NCI-H2171 treated with DMSO at 0.1 percent for 48 hours (cell line): ENCODE measurements at places on chromosomes 2 and 18.
A peak's percentile ranks its signal among the peaks of the same experiment; 100 is the strongest.

- DNase-seq: peak; percentile 5
Measured at GRCh38 chr2:115161081-115161770, 718.8 kb downstream of the DPP10 start.

GRCh38 chr2:235411905-235412485, 81.8 kb upstream of the AGAP1 start:
- DNase-seq: no peak

DNA sequence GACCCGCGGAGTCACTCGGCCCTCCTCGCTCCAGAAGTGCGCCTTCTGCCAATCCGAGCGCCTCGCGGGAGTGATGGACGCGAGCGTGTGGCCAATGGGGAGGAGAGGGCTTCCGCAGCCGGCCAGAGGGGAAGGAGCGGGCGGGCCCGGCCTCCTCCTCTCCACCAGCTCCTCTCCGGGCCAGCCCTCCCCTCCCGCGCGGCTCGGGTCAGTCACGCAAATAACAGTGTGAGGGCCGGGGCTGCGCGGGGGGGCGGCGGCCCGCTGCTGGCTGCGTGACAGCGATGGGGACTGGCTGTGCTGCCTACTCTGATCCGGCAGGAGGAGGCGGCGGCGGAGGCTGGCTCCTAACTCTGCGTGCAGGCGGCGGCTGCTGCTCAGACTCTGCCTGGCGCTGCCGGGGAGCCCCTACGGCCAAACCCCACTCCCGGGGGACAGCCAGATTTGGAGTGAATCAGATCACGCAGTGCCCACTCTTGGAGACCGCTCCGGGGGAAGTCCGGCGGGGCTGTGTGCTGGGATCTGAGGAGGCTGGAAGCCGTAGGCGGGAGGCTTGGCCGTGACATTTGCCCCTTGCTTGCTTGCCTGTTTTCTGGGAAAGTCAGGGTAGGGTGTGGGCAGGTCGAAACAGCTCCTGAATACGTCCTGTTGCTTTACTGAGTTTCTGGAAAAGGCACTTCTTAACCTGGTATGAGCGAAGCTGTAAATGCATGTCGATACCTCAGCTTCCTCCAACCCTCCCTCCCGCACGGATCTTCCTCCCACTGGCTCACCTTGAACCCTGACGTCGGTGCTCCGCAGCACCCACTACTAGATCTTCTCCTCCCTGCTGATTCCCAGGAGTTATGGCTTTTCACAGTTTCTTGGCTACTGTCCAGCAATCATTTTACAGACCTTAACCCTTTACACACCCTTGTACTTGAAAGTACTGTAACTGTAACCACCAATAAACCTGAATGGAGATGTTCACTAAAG, 97.9 kb upstream of the SERTAD2 start:
- DNase-seq: peak; percentile 88

- no peak for DNase-seq
Measured at GRCh38 chr2:113357071-113357470, 78.3 kb upstream of the PAX8 start.

GRCh38 chr2:70752396-70752795, 15.6 kb downstream of the ADD2 start:
- no peak for DNase-seq

GRCh38 chr2:74079522-74080341, 68.0 kb downstream of the BOLA3 start:
- DNase-seq: no peak

DNA sequence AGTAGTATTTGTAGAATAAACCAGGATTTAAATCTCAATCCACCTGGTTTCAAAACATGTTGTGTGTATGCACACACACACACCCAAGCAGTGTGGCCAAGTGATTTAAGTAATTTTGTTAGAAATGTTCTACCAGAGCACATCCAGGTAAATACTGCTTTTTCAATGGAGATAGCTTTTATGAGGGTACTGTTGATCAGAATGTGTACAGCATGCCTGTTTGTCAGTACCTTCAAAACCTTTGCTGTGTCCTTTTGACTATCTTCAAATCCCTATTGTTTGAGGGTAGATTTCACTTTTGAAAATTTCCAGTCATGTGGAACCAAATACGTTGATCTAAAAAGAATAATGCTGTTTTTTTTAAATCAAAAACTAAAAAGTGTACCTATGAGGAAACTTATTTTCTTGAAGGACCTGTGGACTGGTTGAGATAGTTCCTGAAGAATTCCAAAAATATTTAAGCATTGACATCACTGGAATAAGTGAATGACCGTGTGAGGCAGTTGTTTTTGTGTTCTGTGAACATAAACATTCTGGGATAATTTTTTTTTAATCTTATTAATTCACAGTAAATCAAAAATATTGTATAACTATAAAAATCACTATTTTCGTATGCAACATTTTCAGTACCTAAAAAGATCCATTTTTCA, 70.9 kb downstream of the PTRHD1 start:
- DNase-seq: no peak

- DNase-seq: peak; percentile 25
Measured at GRCh38 chr2:42492691-42493467, 903 bp downstream of the KCNG3 start.

GRCh38 chr2:110770959-110771431, 38.6 kb downstream of the ACOXL start:
- peak; percentile 67 for DNase-seq

DNA sequence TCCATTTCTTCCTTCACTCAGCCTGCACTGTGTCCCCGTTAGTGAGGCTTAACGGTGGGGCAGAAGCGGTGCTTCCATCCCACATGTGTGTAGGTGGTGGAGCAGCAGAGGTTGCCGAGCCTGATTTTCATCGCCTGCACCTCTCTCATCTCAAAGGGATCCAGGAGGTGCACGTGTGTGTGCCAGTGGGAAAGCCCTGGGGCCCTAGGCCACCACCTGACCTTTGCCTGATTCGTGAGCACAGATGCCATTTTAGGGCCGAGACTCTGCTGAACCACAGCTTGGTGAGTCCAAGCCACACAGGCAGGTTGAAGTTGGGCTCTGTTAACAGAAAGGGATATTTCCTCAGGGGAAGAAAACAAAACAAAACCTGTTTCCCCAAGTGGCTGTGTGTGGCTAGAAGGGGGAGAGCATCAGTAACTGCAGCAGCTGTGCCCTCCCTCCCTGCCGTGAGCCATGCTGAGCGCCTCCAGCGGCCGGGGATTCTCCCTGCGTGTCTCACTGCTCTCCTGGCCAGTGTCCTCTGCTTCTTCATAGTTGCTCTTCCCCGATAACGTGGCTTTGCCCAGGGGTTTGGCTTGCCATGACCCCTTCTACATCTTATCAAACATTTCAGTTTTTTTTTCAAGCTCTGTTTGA, 81.5 kb downstream of the MAPRE2 start:
- peak; percentile 92 for DNase-seq

- no peak for DNase-seq
Measured at GRCh38 chr2:215825707-215826106, 187.6 kb downstream of the MREG start.

DNA sequence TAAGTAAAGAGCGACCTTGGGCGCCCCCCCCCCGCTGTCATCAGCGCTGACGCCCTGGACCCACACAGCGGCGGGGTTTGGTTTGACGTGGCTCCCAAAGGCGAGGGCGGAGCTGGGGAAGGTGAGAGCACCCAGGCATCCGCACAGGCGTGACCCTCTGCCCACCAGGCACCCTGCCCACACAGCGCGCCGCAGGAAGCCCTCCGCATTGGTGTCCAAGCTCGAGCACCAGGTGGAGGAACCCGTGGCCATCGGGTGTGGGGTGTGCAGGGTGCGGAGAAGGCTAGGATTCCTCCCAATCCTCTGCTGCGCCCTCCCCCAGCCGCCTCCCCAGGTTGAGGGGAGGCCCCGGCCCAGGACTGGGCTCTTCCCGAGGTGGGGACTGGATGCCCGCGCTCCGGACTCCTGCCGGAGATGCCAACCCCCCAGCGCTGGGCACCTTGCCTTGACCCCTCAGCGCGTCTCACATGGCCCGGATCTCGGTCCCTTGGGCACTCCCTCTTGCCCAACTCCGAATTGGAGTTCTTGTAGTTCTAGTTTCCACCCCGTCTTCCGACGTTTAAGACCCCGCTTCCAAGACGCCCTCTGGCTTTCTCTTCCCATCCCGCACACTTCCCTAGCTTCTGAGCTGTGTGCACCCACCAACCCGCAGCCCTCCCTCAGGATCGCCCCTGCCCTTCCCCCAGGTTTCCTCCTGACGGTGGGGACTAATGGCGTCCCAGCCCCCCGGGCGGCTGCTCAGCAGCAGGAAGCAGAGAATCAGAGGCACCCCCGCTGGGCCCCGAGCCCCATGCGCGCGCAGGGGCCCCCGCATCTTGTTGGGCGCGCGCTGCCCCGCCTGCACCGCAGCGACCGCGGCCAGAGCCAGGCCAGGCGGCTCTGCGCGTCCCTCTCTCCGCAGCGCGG, 25.9 kb upstream of the RESP18 start:
- no peak for DNase-seq

DNA sequence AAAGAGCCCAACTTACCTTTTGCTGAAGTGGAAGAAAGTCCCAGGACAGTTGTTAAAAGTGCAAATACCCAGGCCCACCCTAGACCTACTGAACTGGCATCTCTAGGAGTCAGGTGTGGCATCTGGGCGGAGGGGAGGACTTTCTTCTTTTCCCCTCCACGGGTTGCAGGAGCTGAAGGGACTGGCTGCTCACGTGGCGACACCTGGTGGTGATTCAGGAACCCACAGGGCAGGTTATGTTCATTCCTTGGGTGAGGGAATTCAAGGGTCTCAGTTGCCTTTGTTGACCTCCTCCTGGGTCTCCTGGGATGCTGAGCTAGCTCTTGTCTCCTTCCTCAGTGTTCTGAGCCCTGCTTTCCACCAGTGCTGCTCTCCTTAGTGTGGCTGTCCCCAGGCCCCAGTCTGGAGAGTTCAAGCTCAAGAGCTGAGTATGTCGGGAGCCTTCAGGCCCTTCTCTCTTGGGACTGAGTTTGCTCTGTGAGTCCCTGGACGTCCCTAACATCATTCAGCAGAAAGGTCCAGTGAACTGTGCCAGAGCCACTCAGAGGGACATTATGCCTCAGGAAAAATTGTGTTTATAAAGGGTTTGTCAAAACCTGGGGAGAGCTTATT, 56.9 kb downstream of the DYSF start:
- peak; percentile 61 for DNase-seq

- DNase-seq: peak; percentile 54
Measured at GRCh38 chr2:105875241-105875640, 130.5 kb downstream of the NCK2 start.

DNA sequence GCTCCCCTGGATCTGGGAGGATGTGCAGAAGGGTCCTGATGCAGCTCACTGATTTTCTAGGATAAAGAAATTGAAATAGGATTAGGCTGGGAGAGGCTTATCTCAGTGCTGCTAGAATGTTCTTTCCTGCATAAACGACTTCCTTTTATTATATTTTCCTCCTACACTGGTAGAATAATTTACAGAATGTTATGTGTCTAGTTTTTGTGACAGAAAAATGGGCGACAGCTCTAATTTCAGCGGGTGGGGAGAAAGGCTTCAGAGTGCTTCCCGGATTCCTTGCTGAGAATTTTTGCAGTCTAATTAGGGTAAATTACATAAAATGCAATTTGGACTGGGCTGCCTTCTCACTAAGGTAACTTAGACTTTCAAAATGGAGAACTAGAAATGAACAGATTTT, 66.2 kb downstream of the SKA1 start:
- DNase-seq: no peak

- no peak for DNase-seq
Measured at GRCh38 chr2:3125001-3125760, 252.4 kb downstream of the EIPR1 start.

GRCh38 chr2:75928093-75928492, 217.4 kb upstream of the GCFC2 start:
- no peak for DNase-seq

GRCh38 chr2:181995289-181995688, 9.6 kb downstream of the PPP1R1C start:
- DNase-seq: no peak

- no peak for DNase-seq
Measured at GRCh38 chr2:88087763-88088162, 20.1 kb downstream of the SMYD1 start.

DNA sequence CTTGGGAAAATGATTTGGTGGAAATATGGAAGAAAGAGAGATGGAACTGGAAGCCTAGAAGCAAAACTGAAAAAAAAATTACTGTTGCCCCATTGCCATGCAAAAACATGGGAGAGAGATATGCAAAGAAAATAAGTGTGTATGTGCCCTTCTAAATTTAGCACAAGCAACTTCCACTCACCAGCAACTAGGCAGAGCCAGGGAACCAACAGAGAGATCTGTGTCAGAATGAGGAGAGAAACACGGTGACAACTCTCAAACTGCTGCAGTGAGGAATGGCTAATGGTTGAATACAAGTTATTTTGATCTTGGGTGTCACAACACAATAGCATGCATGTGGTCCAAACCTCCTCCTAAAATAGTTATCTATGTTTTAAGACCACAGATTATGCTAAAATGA, 10.9 kb downstream of the DSC2 start:
- no peak for DNase-seq

- DNase-seq: no peak
Measured at GRCh38 chr2:237597196-237598145, 6.9 kb upstream of the RAB17 start.

- no peak for DNase-seq
Measured at GRCh38 chr18:36658611-36659010, 170.2 kb downstream of the TPGS2 start.

- DNase-seq: no peak
Measured at GRCh38 chr2:22486343-22486742, 898.6 kb upstream of the KLHL29 start.

DNA sequence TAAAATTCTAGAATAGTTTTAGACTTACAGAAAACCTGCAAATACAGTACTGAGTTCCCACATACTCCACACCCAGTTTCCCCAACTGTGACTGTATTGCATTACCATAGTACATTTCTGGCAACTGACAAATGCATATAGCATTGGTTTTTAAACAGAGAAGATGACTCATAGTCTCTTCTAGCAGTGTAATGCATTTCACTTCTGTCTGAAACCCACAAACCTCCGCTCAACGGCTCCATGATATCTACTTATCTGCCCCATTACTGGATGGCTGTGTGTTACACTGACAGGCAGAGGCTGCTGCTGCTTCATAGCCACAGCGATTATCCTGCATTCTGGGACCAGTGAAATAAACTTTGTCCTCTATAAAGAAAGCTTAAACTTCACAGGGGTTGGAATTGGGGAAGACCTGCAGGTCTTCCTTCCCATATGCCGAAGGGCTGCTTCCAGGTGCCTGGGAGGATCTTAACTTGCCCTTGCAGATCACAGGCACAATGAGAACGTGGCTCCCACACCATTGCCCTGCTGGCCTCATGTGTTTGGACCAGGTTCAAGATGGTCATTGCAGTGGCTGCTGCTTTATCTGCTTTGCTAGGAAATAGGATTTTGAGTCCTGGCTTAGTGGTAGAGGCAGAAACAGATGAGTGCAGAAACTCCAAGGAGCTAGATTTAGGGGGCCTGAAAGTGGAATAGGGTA, 742.6 kb upstream of the HS6ST1 start:
- no peak for DNase-seq

DNA sequence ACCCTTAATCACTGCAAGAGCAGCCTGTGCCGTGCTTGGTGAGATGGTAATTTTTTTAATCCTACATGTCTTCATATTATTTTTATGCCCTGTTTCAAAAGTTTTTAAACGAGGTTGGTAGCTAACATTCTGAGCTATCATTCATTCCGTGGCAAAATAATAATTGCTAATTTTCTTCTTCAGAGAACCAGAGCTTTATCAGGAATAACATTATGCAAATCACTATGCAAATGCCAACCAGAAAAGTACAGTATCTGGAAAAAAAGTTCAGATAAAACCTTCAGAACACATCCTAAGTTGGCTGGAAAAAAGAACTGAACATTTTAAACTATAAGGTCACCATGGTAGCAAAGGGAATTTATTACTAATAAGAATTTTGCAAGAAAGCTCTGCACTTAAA, 165.1 kb upstream of the NABP1 start:
- DNase-seq: no peak
